AG08395 (cell line): ENCODE measurements at places on chromosomes 5 and 9.

DNA sequence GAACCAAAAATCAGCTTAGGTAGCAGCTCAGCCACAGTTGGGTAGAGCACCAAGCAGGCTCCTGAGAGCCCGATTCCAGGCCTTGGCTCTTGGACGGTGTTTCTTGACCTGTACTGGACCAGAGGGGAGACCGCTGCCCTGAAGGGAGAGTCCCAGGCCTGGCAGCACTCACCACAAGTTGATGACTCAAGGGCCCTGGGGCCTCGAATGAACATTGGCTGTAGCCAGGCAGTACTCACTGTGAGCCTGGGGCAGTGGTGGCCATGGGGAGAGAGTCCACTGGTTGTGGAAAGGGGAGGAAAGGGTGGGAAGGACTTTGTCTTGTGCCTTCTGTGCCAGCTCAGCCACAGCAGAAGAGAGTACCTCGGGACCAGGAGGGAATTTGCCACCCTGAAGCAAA, 166.1 kb downstream of the EDIL3 start:
- DNase-seq, result no peak

DNA sequence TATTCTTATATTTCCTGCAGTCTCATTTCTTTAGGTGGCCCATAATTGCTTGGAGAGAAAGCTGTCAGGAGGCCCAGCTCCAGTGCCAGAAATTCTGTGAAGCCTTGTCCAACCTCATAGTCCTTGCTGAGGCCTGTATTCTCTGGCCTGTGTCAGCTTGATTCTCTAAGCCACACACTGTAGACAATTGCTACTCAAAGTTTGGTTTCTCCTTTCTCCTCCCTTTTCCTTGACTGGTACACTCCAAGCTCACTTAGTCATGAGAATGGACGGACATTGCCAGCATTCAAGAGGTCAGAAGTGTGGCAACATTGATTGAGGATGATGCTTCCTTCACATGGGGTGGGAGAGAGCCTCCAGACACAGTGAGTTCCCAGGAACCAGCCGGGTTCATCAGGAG, 71.3 kb upstream of the CXCL14 start:
- DNase-seq, result no peak

GRCh38 chr9:1051584-1052275, 1.6 kb downstream of the DMRT2 start:
- DNase-seq, result peak; percentile 15

GRCh38 chr5:124746916-124747790, 714 bp upstream of the ZNF608 start:
- DNase-seq, result peak; percentile 29

DNA sequence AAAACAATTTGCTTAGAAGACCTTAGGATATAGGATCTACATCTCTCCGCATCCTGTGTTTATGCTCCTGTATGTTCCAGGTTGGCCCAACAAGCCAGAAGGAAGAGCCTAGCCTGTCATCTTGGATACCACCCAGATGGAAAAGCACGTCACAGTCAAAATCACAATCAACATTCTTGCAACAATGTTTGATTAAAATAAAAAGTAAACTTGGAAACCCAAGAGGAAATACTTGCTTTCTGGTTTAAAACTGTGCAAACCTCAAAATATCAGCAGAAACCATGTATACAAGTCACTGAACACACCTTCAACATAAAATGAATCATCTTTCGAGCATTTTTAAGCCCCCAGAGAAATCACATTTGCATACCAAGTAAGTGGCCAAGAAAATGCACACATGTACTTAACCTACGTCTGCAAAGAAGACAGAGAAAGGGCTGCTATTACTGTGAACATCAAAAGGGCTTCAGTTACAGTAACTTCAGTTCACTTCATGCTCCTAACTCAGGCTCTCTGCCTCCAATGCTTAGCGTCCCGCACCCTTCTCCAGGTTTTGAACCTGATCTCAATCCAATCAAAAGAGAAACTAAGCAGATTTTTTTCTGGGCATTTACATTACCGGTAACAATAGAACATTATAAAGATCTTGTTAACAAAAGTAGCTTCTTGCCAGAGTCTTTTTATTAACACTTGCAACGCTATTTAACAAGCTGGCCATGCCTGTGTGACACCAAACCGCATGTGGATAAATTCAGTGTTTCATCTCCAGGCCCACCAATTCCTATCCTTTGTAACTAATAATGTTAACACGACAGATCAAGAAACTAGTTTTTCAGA, 1.3 kb downstream of the ENC1 start:
- DNase-seq, result no peak

DNA sequence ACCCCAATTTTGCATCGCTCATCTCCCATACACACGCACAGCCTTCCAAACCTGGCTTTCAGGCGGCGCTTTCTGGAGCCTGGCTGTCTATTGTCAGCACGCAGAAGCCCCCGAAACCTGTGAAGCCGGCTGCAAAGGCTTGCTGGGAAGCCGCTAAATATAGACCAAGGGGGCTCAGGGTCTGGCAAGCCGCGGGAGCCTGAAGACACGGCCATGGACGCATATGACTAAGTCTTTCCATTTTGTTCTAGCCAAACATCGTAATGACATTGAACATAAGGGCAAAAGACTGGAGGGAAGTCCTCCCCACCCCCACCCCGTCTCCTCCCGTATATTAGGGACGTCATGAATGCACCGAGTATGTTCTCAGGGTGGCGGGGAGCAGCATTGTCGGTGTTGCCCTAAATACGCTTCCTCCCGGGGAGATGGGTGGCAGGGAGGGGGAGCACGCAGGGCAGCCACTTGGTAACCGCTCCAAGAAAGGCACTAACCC, 1.1 kb downstream of the CTNND2 start:
- DNase-seq, result no peak

- DNase-seq, result no peak
Measured at GRCh38 chr9:32738501-32739172, 44.7 kb upstream of the TMEM215 start.

DNA sequence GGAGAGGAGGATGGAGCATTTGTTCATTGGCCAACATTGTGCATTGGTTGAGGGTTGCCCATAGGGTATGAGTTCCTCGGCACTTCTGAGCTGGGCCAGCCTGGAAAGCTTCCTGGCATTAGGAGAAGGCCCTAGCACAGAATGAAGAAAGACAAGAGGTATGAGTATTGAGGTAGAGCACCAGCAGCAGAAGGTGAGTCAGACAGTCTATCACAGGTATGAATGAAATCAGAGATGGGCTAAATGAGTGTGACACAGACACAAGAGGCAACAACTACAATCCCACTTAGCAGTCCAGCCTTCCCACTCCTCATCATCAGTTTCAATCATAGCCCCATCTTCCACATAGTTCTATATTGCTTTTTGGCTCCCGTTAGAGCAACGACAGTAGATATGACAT, 25.4 kb upstream of the TGFBR1 start:
- no peak for DNase-seq
